ENCODE measurements at places on chromosomes 16 and 17. TPM values are rescaled to one million over a fixed set of nuclear protein-coding genes. Genes with fewer than 3 reads are reported as not detected.

- no peak for DNase-seq
- no peaks in the 10 kb centered on the region for H3K36me3 ChIP-seq
- H3K27ac ChIP-seq = no peak overlapping the region
- H3K4me1 ChIP-seq = peaks cover 18% of the 10 kb centered on the region
Measured at GRCh38 chr17:38569701-38570512, 35.8 kb downstream of the SRCIN1 start.

Gene KRTAP9-8
- not detected for total RNA-seq

DNA sequence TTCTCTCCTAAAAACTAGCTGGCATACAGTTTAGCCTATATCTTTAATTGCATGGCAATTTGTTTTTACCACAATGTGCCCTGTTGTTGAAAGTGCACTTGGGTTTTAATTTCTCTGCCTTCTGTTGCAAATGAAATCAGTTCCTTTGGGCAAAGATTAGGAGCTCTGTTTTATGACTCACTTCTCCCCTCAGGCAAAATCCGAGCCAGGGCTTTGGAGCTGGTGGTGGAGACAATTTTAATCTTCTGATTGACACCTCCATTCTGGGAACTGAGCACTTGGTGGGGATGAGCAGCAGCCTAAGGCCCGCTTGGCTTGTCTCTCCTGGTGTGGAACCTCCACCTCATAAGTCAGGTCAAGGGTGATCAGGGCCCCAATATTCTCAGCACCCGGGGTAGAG, 13.3 kb upstream of the MYH8 start:
- H3K4me1 ChIP-seq = no peaks in the 10 kb centered on the region
- no peaks in the 10 kb centered on the region for H3K27me3 ChIP-seq
- DNase-seq = no peak
- H3K27ac ChIP-seq = no peak overlapping the region

GRCh38 chr16:81701296-81701970, 77.7 kb upstream of the PLCG2 start:
- peaks cover 32% of the 10 kb centered on the region for H3K4me1 ChIP-seq
- H3K27me3 ChIP-seq = no peaks in the 10 kb centered on the region
- DNase-seq = no peak
- H3K36me3 ChIP-seq = peaks cover 39% of the 10 kb centered on the region
- H3K27ac ChIP-seq = no peak overlapping the region

DNA sequence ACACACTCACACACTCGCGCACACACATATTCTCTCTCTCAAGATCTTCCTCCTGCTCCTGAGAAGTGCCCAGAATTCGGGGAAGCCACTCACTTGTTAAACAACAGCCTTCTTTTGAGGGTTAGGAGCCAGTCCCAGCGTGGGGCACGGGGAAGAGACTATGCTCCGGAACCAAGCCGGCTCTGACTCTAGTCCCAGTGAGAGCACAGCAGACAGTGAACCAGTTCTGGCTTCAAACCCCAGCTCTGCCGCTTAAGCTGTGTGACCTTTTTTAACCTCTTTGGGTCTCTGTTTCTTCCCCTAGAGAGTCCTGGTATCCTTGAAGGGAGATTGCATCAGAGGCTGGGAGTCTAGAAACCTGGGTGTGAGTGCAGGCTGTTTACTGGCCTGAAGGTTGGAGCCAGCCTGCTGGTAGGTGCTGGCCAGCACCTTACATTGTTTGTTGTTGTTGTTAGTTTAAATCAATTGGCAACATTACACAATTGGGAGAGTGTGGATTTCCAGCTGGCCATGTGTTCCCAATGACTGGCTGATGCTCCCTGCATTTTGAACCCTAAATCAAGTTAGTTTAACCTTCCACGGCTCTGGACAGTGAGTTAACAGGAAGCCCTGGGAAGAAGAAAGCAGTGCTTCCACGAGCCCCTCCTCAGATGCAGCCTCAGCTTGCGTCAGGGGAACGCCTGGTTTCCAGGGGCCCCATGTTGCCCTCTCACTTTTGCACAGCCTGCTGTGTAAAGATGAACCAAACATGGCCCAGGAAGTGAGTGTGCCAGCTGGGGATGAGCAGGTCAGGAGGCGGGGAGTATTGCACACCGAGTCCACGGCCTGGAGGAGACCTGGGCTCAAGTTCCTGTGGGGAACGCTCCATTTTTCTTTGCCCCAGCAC, 71.5 kb downstream of the GAS7 start:
- peaks cover 61% of the 10 kb centered on the region for H3K4me1 ChIP-seq
- no peak for DNase-seq
- H3K36me3 ChIP-seq = no peaks in the 10 kb centered on the region
- no peak overlapping the region for H3K4me3 ChIP-seq

GRCh38 chr16:5791011-5791657, 693.5 kb upstream of the EEF2KMT start:
- no peak overlapping the region for H3K27ac ChIP-seq
- no peaks in the 10 kb centered on the region for H3K4me1 ChIP-seq
- no peak overlapping the region for H3K4me3 ChIP-seq
- H3K36me3 ChIP-seq = no peaks in the 10 kb centered on the region

GRCh38 chr16:22369221-22369811, 5.1 kb downstream of the CDR2 start:
- no peaks in the 10 kb centered on the region for H3K27me3 ChIP-seq
- peak overlapping the region; percentile 93 for H3K27ac ChIP-seq
- H3K4me1 ChIP-seq = peaks cover 52% of the 10 kb centered on the region
- no peak overlapping the region for H3K4me3 ChIP-seq

DNA sequence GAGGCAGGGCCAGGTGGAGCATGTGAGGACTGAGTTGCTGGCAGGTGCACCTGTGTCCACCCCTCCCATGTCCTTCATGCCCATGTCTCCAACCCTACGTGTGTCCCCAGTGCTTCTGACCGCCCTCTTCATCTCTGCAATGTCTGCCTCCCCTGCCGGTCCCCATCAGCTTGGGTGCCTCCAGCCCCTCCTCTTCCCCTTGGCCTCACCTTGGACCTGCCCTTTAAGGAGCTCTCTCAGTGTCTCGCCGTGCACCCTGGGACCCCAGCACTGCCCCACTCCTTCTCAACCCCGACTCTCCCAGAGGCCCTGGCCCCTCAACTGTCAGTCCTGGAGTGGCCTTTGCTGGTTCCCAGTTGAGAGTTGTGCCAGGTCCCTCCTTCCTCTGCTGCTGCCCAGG, 15.0 kb downstream of the RIPOR1 start:
- DNase-seq = no peak
- H3K27ac ChIP-seq = no peak overlapping the region
- no peak overlapping the region for H3K4me3 ChIP-seq
- H3K4me1 ChIP-seq = peaks cover 37% of the 10 kb centered on the region
- peaks cover 95% of the 10 kb centered on the region for H3K36me3 ChIP-seq
- no peaks in the 10 kb centered on the region for H3K27me3 ChIP-seq

Gene SOST
- not detected for total RNA-seq
